ENCODE measurements at places on chromosomes 4 and X.

DNA sequence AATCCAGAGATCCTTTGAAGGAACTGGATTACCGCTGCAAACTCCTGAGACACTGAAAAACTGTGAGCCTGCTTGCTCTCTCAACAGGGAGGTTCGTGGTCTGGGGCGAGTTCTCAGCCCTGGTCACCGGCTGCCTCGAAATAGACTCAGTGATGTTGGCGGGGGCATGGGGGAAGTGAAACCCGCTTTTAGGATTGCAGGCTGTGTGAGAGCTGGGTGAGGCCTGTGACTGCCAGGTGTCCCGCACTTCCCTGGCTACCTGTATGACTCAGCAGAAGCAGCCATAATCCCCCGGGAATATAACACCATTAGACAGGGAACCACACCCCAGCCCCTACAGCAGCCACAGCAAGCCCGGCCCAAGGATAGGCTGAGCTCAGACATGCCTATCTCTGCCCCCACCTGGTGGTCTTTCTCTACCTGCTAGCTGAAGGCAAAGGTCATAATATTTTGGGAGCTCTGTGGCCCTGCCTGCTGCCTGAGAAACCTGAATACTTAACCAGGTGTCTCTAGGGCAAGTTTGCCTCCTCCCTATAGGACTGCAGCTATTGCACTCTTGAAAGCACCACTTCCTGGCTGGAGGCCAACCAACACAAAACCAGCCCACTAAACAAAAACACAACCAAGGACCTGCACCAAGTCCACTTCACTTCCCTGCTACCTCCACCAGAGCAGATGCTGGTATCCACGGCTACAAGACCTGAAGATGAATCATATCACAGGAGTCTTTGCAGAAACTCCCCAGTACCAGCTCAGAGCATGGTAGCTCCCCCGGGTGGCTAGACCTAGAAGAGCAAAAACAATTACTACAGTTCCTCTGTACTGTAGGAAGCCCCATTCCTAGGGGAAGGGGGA is 202.0 kb downstream of the RRAGB start:
- ATAC-seq = no peak

GRCh38 chrX:153554519-153555167 is 37.2 kb downstream of the ATP2B3 start:
- ATAC-seq = peak; percentile 93

DNA sequence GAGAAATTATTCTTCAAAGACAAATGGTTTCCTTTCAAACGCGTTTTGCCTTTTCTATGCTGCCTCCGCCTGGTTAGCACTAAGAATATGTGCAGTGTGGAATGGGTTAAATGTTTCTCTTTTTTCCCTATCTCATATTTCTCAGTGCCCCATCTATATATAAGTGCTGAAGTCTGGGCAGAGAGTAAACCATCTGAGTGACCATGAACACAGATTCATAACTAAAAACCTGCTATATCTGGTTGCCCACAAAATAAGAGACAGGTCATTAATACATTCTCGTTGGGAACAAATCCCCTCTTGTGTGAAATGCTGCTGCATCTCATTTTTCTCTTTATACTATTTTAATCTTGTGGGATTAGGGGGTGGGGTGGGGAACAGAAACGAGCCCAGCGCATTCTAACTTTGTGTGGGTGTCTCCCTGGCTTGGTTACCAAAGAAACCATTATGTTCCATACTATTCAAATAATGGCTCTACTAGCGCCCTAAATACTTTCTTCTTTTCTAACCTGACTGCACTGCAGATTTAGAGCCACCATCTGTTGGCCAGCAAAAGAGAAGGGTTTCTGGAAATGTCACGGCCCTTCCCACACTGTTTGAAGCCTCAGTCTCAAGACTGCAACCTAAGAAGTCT is 42.2 kb upstream of the PTCHD1 start:
- no peak for ATAC-seq

GRCh38 chr4:6092971-6093370 is 74.7 kb upstream of the C4orf50 start:
- no peak for ATAC-seq

DNA sequence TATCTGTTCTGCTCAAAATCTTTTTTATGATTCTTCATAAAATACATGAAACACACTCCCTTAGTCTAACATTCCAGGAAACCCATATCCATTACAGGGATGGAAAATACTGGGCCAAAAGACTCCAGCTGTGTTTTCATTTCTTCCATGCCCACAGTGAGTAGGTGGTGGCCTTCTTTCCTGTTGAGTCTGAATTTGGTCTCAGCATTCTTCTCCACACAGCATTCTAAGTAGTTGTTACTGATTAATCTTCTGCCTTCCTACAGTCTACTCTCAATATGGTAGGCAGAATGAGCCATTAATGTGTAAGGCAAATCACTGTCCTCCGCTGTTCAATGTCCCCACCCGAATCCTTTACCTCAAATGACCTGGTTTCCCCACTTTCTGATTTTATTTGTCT is 370.6 kb upstream of the RPS6KA3 start:
- no peak for ATAC-seq

GRCh38 chr4:39823191-39823590 is 125.3 kb downstream of the UBE2K start:
- no peak for ATAC-seq

DNA sequence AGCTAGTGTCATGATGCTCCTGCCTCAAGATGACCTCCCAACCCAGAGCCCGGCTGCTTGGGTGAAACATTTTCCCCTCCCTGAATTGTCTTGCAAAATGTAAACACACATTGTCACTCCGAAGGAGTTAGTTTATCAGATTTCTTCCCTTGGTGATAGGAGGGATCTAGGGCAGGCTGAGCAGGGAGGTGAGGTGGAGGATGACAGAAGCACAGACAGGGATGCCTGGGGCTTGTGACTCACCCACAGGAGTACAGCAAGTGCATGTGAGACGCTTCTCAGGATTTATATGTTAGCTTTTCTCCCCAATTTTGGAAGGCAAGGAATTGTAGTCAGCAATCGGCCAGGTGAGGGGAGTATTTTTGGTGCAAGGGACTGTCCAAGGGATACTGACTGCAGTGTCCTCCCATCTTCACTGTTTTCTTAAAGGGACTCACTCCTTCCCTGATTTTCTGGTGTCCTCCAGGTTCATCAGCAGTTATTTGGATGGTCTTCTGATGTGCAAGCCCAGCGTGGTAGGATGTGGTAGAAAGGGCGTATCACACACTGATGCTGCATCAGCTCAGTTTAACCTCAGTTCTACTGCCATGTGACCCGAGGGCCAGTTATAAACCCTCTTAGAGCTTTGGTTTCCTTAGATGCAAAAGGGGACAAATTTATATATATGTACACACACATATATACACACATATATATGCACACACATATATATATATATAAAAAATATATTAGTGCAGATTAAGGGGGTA is 46.2 kb upstream of the IGFBP7 start:
- ATAC-seq = no peak

GRCh38 chr4:38904682-38905081 is 37.1 kb downstream of the FAM114A1 start:
- no peak for ATAC-seq

DNA sequence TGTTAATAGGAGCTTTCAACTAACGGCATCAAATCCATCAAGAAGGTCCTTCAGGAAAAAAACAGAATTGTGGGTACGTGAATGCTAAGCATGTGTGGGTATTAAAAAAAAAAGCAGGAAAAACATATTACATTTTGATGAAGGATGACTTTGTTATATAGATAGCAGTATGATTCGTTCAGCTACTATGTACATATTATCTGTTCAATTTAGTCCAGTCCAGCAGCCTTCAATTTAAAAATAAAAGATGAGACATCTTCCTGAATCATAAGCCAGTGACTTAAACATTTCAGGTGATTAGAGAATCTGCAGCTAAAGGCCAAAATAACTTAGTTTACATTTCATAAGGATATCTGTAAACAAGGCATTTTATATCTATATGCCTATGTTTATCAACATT is 63.4 kb downstream of the LCORL start:
- ATAC-seq = no peak

DNA sequence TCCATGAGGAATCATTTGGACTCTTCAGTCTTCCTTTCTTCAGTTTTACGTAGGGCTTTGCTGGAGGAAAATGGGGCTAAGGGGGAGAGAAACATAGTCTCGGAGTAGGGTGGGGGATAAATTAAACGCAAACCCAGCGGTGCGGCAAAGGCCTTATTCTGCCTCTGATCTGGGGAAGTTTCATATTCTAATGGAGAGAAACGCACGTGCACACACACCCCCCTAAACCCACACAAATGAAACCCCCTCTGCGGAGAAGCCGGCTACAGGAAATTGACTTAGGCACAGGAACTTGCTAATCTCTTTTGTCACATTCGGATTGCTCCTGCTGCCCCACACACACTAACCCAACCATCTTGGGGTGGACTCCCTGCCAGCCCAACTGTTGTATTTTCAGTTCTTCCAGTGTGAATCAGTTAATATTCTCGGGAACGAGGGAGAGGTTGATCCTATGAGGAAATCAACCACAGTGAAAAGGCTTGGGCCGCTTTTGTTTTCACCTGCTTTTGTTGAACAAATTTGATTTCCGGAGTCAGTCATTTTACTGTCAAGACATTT is at the start of gene RHOH:
RHOH (plus strand) TSS at position 308 of the 558 bp plus-strand sequence. CDS start 46,356 bp downstream, outside the sequence.
- no peak for ATAC-seq

- ATAC-seq = no peak
Observed at GRCh38 chr4:76569706-76570105, 134.7 kb downstream of the SHROOM3 start.

DNA sequence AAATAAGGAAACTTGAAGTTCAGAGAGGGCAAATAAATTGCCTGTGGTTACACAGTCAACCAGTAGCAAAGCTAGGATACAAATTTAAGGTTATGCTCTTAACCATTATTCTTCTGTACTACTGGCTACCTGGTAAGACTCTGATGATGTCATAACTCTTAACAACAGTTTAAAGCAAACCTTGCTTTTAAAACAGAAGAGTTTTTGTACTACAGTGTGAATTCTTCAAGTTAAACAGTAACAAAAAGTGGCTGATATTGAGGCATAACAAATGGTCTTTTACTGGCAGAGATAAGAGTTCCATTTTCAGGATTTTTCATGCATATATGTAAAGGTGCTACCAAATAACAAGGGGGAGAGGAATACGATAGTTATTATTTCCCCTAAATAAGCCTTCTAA is 23.4 kb downstream of the TAB3 start:
- no peak for ATAC-seq
